Stimulated activated CD4-positive, alpha-beta T cell treated with anti-CD3 and anti-CD28 coated beads, Interleukin-4, amount 100 ng/mL, for 1 hour (primary cell): ENCODE measurements at places on chromosomes 13 and 19.

DNA sequence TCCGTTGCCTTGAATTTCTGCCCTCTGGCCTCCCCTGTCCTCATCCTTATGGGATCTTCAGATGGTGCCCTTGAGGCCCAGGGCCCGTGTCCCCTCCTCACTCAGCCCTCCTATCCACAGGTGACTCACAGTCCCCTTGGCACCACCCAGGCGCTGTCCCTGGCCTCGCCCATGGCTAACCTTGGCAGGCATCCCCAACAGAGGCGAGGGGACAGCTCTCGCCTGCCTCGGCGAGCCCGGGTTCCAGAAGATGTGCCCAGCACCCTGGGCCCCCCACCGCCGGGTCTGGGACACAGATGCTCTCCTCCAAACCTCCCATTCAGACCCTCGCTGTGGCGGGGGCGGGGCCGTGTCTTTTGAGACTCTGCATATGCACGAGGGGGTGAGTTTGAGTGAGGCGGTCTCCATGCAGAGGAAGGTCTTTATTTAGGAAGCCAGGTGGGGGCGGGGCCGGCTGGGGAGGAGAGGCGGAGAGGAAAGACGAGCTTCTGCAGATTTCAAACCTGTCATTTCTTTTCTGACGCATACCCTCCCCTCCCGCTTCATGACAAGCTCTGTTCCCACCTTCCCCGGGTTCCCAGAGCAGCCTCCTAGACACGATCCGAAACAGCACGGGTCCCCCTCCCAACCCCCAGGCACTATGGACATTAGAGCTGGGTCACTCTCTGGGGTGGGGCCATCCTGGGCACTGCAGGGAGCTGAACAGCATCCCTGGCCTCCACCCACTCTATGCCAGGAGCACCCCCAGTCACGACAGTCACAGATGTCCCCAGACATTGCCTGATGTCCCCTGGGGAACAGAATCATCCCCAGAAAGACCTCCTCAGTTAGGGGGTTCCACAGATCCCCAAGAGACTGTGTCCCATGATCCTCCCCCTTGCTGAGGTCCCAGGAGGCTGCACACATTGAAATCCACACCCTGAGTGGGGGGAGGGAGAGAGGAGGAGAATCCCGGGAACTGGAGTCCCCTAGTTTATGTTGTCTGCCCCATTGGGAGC, 48.5 kb downstream of the GNG7 start:
- DNase-seq, result no peak

DNA sequence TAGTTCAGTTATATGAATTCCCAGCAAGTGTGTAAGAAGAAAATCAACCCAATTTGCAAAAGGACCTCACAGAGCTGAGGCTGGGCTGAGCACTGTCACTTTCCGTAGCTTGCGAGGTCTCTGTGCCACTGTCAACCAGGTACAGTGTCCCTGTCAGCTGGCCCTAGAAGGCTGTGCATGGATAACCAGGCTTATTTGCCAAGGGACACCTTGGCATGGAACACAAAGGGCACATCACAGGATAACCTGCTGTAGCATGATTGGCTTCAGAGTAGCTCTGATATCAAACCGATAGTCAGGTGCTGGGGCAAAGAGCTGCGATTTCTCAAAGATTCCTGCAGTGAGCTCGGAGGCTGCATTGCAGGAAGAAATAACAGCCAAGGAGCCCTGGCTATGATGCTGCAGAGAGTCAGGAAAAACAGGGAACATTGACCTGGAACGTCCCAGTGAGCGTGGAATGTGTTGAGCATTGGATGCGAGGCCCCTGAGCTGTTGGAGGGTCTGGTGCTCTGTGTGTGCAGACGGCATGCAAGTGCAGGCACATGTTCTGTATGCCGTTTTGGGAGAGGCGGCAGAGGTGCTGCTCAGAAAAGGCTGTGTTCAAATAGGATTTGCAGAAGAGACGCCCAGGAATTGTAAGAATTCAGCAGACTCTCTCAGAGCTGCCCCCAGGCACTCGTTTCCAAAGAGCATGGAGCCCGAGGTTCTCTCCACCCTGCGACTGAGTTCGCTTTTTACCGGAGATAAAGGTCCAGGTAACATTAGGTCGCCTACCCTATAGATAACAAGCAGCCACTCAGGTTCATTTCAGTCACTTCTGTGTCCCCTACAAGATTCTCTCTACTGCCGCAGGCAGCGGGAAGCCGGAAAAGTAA, 213.5 kb upstream of the IRS2 start:
- no peak for DNase-seq

GRCh38 chr19:48609571-48610108, 3.1 kb downstream of the SPACA4 start:
- DNase-seq, result no peak

DNA sequence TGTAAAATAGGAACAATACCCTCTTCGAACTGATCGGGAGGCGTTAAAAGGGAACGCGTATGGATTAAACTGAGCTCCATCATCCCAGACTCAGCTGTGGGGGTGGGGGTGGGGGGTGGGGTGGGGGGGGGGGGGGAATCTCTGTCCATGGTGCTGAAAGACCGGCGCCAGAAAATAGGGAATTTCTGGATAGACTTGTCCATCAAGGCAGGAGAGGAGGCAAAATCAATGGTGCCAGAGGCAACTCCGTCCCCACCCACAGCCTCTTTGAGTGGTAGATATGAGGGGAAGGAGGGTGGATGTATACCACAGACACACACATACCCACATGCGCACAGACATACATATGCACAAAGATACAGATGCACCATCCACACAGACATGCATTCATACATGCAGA, 37.4 kb downstream of the ZNF787 start:
- no peak for DNase-seq

- DNase-seq, result no peak
These were observed 17.1 kb downstream of the SHISA7 start for GRCh38 chr19:55426042-55426441.

DNA sequence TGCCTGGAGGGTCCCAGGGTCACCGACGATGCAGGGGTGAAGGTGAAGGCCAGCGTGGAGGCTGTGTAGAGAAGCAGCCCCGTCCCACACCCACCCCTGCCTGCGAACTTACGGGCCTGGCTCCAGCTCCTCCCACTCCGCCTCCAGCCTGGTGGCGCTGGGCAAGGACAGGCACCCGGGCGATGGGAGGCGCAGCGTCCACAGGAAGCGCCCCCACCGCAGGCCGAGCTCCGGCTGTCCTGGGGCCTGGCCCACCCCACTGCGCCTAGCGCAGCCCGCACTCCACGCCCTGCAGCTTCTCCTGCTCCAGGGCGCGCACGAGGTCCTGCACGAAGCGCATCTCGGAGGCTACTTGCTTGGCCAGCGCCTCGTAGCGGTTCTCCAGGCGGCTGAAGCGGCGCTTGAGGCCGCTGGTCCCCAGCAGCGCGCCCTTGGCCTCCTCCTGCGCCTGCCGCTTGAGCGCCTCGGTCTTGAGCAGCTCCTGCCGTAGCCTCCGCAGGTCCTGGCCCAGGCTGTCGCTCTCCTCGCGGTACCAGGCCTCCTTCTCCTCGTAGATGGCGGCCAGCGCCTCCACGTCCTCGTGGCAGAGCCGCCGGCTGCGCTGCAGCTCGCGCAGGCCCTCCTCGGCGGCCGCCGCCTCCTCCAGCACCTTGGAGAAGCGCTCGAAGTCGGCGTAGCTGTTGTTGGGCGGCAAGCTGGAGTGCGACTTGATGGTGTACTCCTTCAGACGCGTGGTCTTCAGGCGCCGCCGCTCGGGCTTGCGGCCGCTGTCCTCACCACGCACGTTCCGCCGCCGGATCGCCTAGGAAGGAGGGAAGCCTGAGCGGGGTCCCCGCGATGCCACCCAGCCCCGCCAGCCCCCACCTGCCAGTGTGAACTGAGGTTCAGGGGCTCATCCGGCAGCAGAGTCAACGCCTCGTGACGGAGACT, 11.8 kb downstream of the DAPK3 start:
- DNase-seq, result no peak

- DNase-seq, result no peak
These were observed 103.3 kb downstream of the DGKH start for GRCh38 chr13:42151781-42152180.

DNA sequence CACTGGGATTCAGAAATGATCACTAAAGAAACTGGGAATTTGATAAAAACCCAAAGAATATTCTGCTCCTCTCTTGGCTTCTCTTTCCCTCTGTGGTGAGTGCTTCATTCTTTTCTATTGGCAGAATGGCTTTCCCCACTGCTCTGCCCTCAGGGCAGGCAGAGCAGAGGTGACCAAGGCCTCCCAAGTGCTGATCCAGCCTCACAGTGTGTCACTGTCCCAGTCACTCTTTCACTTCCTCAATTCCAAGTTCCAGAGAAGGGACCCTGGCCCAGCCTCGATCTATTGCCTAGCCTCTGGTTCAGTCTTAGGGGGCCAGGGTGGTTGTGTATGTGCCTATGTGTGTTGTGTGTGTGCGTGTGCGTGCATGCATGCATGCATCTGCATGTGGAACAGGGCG, 180.6 kb upstream of the TMTC4 start:
- no peak for DNase-seq

DNA sequence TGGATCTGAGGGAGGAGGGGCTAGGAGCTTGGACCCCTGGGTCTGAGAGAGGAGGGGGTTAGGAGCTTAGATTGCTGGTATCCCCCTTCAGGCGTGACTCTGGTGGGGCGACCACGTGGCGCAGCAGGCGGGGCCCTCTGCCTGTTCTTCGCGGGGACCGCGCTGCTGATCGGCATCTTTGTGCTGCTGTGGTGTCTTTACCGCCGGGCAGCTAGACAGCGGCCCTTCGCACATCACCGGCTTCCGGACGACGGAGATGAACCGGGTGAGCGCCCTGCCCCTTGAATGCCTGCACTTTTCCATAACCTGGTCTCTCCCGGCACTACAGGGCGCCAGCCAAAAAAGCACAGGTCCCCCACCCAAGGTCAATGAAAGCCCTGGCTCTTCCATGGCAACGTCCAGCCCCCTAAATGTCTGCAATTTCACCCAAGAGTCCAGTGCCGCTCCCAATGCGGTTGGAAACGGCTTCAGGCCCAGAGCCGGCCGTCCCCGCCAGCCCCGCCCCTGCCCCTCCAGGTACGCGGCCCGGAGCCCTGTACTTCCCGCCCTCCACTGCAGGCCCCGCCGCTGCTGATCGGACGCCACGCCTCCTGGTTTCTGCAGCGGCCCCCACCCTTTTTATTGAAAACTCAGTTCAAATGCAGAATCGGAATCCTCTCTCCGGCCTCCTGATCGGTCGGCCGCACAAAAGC, 2.8 kb downstream of the GFY start:
- no peak for DNase-seq

DNA sequence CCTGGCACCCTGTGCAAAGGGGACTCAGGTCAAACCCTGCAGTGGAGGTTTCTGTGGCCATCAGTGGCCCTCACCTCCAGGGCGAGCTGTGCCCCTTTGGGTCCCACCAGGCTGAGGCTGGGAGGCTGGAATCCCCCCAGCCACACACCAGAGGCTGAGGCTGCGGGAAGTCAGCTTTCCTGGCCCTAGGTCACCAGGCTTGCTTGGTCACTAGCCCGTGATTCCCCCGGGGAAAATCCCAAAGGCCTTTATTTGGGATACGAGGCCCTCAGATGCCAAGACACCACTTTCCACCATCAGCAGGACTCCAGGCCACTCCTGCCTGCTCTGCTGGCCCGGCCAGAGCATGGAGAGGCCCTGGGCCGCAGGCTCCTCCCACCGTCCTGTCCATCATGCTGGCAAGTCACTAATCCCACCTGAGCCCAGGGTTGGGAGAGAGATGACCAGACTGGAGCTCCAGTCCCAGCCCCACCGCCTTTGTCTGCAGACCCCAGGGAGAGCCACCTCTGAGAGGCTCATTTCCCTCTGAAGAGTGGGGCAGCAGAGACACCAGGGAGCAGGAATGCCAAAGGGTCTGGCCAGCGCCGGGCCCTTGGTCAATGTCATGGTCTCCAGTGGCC, 4.7 kb downstream of the NKPD1 start:
- DNase-seq, result no peak

- DNase-seq, result no peak
These were observed 22.8 kb downstream of the KLF12 start for GRCh38 chr13:74111399-74111798.

DNA sequence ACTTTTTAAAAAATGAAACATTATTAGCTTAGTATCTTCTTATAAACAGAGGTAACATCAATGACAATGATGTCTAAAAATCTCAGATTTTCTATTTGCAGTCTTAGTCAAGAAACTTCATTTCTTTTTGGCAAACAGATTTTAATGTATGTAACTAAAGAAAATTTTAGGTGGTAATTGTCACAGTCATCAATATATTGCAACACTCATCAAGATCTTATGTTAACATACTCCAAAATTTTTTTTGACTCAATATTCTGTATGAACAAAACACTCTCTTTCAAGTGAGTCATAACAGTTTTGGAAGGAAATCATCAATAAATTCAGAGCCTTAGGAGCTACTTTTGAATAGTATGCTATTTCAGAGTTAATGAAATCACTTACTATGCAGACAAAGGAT, 1507.6 kb downstream of the SLITRK1 start:
- no peak for DNase-seq
